ENCODE measurements at places on chromosomes 5 and 9.

DNA sequence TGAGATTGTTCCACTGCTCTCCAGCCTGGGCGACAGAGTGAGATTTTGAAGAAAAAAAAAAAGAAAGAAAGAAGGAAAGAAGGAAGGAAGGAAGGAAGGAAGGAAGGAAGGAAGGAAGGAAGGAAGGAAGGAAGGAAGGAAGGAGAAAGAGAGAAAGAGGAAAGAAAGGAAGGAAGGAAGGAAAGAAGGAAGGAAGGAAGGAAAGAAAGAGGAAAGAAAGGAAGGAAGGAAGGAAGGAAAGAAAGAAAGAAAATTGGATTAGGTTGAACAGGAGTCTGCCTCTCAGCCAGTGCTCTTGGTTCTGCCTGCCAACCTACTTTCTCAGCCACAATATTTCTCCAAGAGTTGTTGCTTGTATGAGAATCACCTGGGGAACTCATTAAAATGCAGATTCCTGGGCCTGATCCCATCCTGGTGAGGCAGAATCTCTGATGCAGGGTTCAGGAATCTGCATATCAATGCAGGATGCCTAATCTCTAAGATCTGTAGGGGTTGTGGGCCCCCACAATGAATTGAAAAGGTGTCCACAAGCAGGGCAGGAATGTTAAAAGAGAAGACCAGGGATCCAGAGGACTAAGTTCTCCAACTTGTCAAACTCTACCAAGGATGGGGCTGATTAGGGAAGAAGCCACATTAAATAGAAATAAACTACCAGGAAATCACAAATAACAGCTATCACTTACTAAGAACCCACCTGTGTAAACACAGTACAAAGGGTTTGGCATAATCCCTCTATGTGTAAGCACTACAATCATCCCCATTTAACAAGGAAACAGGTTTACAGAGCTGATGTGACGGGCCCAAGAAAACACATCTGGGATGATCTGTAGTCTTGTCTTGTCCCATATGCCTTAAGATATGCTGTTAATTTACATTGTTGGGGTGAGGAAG lies 23.4 kb upstream of the GALNT10 start:
- no peak for DNase-seq

- DNase-seq, result no peak
Observed at GRCh38 chr5:127228540-127229184, 61.9 kb upstream of the MEGF10 start.

DNA sequence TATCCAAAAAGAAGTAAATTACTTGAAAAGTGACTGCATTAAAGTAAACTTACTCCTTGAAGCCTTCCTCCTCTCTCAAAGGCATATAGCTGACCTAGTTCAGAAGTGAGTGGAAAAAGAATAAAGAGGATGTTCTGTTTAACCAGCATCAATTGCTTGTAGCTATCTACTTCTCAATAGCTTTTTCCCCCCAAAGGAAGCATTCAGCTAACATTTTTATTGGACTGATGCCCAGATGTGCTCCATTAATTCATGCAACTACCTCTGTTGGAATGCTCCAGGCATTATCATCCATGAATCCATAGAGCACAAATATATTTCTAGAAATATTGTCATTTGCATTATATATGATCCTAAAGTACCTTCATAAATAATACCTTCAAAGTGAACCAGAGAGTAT lies 132.8 kb downstream of the RASEF start:
- no peak for DNase-seq

DNA sequence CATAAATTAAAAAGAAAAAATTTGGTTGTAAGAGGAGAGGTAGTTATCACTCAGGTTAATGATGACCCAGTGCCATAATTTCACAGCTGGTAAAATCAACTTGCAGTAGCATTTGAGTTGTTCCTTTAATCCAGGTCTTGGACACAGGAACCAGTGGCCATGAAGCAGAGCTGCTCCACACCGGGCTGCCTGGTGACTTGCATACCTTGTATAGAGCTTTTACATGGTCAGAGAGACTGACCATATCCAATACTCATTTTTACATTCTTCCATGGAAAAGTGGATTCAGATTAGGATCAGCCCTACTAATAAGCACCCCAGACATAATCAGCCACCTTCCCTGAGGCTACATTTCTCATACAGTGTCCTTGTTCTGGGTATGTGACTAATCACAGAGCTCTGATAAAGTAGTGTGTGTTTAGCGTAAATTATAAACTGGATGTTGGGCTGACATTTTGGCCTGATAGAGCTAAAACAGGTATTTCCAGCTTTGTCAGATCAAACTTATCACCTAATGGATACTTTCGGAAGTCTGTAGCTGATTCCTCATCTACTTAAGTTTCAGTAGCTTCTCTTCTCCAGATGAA lies 77.0 kb upstream of the ZSWIM6 start:
- DNase-seq, result no peak

DNA sequence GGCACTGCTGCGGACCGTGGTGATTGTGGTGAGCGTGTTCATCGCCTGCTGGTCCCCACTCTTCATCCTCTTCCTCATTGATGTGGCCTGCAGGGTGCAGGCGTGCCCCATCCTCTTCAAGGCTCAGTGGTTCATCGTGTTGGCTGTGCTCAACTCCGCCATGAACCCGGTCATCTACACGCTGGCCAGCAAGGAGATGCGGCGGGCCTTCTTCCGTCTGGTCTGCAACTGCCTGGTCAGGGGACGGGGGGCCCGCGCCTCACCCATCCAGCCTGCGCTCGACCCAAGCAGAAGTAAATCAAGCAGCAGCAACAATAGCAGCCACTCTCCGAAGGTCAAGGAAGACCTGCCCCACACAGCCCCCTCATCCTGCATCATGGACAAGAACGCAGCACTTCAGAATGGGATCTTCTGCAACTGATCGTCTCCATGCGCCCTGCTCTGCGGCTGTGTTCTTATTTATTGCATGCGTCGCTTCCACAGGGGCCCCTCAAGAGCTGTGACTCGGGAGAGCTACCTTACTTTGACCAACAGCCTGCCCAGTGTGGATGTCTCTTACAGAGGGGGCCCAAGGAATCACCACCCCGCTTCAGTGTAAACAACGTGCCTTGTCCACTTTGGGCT lies 10.8 kb downstream of the S1PR3 start:
- DNase-seq, result no peak

DNA sequence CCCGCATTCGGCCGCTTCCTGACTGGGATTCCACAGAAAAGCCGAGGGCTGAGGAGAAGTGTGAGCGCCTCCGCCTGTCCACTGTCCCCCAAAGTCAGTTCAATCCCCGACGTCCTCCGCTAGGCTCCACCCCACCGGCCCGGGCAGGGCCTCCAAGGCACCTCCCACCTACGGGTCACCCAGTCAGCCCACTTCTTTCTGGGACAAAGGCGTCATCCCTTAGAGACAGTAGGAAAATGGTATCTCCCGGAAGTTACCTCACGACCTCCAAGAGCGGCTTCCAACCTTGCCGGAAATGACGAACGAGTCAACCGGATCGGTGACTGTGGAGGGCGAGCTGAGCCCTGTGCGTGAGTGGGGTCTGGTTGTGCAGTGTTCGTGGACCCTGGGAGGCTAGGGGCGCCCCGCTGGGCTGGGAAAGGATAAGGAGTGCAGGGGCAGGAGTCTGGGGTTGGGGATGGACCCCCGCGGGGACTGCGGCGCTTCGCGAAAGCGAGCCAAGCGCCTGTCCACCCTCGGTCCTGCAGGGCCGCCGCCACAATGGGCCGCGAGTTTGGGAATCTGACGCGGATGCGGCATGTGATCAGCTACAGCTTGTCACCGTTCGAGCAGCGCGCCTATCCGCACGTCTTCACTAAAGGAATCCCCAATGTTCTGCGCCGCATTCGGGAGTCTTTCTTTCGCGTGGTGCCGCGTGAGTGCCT lies at the start of the genes GDF9 and UQCRQ:
GDF9 (minus strand) TSS at position 128 of the 704 bp plus-strand sequence. CDS start 1,936 bp downstream, outside the sequence.
UQCRQ (plus strand) TSS at position 301 of the 704 bp plus-strand sequence; CDS start at position 541, 240 bp downstream.
- peak; percentile 88 for DNase-seq

GRCh38 chr5:118692811-118693342 lies 295.5 kb downstream of the DTWD2 start:
- DNase-seq, result no peak

GRCh38 chr9:107935931-107936330 lies 446.4 kb upstream of the KLF4 start:
- DNase-seq, result no peak

- DNase-seq, result no peak
Observed at GRCh38 chr5:44619875-44620610, 188.7 kb upstream of the MRPS30 start.

DNA sequence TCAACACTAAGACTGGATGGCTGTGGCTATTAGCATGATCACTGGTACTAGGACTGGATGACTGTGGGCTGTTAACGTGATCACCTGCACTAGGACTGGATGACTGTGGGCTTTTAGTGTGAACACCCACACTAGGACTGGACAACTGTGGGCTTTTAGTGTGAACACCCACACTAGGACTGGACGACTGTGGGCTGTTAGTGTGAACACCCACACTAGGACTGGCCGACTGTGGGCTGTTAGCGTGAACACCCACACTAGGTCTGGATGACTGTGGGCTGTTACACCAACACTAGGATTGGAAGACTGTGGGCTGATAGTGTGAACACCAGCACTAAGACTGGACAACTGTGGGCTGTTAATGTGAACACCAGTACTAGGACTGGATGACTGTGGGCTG lies 329.2 kb downstream of the OSTF1 start:
- DNase-seq, result no peak

DNA sequence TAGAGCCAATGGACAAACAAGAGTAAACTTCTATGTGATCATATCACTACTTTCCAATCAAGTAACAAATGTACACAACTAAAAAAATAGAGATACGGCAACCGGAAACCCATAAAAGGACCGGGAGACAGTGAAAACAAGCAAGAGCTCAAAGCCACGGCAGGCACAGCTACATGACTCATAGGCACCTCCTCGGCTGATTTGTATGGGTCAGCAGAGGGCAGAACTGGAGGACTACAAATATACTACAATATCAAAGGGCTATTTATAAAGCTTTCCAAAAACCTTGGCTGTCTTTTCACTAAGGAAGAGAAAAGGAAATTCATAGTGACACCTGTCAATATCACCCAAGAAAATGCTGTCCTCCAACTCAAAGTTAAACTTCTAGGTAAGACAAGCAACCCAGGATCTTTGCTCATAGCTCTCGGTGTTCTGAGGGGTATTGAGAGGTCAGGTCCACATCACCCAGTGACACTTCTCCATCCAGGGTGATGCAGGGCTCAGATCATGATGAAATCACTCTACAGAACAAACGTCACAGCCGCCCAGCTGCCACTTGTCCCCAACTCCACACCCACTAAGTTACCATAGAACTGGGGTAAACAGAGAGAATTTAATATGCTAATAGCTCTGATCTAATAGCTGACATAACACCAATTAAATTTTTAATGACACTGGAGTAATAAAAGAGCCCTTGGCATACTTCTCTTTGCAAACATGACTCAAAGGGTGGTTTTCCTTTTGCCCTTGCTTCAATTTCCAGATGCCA lies 41.3 kb downstream of the PFDN1 start:
- DNase-seq, result peak; percentile 16
